Activated CD8-positive, alpha-beta T cell treated with anti-CD3 and anti-CD28 coated beads, Interleukin-2, amount 10 ng/mL, durations not matched to agents 7 days and 5 days (primary cell): ENCODE measurements at places on chromosomes 3 and 15.
A peak's percentile ranks its signal among the peaks of the same experiment; 100 is the strongest.

GRCh38 chr3:70393881-70394612, 81.6 kb upstream of the MDFIC2 start:
- H3K36me3 ChIP-seq = no peaks in the 10 kb centered on the region
- no peak overlapping the region for H3K27ac ChIP-seq
- no peak for DNase-seq
- H3K27me3 ChIP-seq = no peaks in the 10 kb centered on the region

- H3K27me3 ChIP-seq = no peaks in the 10 kb centered on the region
- peak overlapping the region; percentile 62 for H3K27ac ChIP-seq
- no peak overlapping the region for H3K4me3 ChIP-seq
- H3K36me3 ChIP-seq = peaks cover 53% of the 10 kb centered on the region
- peaks cover 81% of the 10 kb centered on the region for H3K4me1 ChIP-seq
- DNase-seq = no peak
These were observed 44.0 kb downstream of the CHSY1 start for GRCh38 chr15:101207867-101208288.

DNA sequence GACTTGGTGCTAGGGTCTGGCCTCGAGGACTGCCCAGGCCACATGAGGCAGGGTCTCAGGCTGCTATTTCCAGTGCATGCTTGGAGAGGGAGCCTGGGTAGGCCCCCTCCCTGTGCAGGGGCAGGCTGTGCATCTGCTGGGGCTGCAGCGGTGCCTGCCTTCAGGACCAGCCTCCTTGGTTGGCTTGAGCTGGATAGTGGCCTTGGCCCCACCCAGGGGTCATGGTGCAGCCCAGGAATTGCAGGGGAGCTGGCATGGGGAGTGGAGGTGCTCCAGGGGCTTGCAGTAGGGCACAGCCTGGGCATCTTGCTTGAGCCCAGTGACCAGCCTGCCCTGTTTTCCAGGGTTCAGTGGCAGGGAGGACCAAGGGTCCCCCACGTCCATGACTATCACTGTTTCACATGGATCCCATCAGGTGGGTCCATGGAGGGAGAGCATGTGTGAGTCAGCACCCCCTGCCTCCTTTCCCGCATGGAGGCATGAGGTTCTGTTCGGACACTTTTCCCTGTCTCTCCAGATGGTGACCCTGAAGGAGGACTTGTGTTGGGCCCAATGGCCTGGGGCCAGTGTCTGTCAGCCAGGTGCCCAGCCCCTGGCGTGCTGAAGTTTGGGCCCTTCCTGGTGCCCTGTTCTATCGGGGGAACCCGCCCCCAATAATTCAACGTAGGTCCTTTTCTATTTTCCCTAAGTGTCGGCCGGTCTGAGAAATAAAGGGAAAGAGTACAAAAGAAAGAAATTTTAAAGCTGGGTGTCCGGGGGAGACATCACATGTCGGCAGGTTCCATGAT, 218.6 kb downstream of the SNRPN start:
- H3K27me3 ChIP-seq = no peaks in the 10 kb centered on the region
- H3K4me3 ChIP-seq = no peak overlapping the region
- H3K4me1 ChIP-seq = no peaks in the 10 kb centered on the region
- peaks cover 2% of the 10 kb centered on the region for H3K36me3 ChIP-seq

GRCh38 chr3:171007316-171007715, 19.2 kb downstream of the SLC2A2 start:
- no peaks in the 10 kb centered on the region for H3K36me3 ChIP-seq
- H3K4me1 ChIP-seq = no peaks in the 10 kb centered on the region
- H3K4me3 ChIP-seq = no peak overlapping the region
- H3K27me3 ChIP-seq = peaks cover 9% of the 10 kb centered on the region

DNA sequence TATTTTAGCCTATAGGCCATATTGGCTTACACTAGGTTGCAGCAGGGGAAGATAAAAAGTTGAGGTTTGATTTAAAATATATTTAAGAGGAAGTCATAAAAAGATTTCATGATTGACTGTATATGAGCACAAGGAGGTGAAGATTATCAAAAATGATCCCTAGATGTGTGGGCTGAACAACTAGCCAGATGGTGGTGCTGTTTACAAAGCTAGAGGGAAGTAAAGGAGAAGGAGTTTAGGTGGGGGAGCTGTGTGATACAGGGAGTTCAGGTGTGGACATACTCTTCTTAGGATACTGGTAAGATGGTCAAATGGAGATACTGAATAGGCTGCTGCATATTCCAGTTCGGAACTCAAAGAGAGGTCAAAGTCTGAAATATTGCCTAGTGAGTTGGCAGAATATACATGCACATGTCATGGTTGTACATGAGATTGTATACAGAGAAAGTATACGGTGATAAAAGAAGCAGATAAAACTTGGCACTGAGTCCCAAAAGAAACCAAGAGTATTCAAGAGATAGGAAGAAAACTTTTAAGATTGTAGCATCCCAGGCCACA, 727.8 kb downstream of the NLGN1 start:
- no peaks in the 10 kb centered on the region for H3K36me3 ChIP-seq
- no peaks in the 10 kb centered on the region for H3K27me3 ChIP-seq
- no peak overlapping the region for H3K4me3 ChIP-seq

GRCh38 chr15:78988361-78988911, 43.6 kb upstream of the CTSH start:
- H3K27me3 ChIP-seq = peaks cover 19% of the 10 kb centered on the region
- DNase-seq = peak; percentile 35
- H3K4me3 ChIP-seq = no peak overlapping the region
- H3K27ac ChIP-seq = no peak overlapping the region
- H3K36me3 ChIP-seq = no peaks in the 10 kb centered on the region
- peaks cover 12% of the 10 kb centered on the region for H3K4me1 ChIP-seq

DNA sequence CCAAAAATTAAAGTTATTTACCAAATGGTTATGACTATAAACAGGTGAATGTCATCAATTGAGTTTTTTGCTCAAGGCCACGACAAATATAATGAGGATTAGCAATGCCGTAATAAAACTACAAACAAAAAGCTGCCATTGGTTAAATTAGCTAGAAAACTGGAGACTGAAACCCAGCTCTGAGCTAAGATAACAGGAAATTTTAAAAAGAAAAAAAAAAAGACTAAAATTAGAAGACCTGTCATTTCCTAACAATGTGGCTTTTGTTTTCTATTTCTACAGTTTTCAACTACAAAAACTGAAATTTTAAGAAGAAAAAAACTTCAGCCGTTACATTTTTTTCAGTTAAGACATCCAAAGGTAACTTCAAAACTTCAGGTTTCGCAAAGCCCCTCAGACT, 9.7 kb downstream of the SLC12A6 start:
- H3K36me3 ChIP-seq = peaks cover 20% of the 10 kb centered on the region
- DNase-seq = no peak
- H3K4me3 ChIP-seq = peak overlapping the region; percentile 65
- H3K27me3 ChIP-seq = no peaks in the 10 kb centered on the region
- peaks cover 61% of the 10 kb centered on the region for H3K4me1 ChIP-seq
- H3K27ac ChIP-seq = peak overlapping the region; percentile 78
